Bronchial epithelial cell (primary cell): ENCODE measurements at places on chromosomes 7 and 10.

DNA sequence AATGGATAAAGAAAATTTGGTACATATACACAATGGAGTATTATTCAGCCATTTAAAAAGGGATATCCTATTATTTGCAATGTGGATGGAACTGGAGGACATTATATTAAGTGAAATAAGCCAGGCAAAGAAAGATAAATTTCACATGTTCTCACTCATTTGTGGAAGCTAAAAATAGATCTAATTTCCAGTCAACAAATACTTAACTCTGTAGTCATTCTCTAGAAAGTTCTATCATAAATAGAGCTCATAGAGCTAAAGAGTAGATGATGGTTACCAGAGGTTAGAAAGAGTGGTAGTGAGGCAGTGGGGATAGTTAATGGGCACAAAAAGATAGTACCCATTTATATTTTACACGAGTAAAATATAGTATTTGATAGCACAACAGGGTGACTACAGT is 104.2 kb upstream of the SLC13A1 start:
- no peak for DNase-seq

GRCh38 chr10:121305066-121305465 is 293.2 kb downstream of the FGFR2 start:
- DNase-seq = no peak

- DNase-seq = peak; percentile 57
These were observed 103.9 kb downstream of the WDFY4 start for GRCh38 chr10:48788554-48788953.

DNA sequence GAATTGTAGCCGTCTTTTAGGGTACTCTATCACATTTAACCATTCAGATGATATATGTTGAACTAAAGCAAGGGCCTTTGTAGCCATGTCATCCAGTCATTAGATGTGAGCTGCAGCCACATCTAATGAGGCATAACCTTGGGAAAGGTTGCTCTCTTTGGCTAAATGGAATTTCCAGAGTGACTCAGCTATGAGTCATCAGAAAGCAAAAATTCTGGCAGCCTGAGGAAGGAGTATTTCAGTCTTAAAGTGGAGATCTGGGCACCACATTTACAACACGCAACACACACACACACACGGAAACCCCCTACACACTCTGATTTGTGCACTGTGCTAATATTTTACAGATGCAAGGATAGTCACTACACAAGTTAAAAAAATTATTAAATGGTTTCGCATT is 176.9 kb upstream of the ZWINT start:
- peak; percentile 84 for DNase-seq

DNA sequence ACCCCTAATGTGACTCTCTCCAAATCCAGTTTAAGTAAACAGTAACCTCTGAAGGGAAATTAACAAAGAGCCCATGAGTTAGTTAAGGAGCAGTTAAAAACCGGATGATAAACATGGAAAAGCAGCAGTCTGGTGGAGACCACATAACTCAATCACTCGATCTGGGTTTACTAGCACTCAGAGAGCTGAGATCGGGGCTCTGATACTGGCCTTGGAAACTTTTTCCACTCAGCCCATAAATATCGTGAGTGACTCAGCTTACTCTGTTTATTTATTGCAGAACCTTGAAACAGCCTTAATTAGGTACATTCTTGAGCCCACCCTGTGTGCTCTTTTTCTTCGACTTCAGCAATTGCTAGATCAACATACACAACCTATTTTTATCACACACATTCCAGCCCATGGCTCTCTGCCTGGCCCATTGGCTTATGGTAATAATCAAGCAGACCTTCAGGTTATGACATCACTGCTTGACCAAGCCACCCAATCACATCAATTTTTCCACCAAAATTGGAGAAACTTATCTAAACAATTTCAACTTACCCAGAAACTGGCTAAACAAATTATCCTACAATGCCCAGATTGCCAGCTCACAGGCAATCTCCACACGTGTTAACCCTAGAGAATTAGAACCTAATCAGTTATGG is 82.2 kb upstream of the GPR22 start:
- DNase-seq = no peak

- no peak for DNase-seq
These were observed 639.0 kb downstream of the REEP3 start for GRCh38 chr10:64159910-64160872.

GRCh38 chr10:45000138-45000751 is 478 bp upstream of the ZNF22 start:
- DNase-seq = no peak

DNA sequence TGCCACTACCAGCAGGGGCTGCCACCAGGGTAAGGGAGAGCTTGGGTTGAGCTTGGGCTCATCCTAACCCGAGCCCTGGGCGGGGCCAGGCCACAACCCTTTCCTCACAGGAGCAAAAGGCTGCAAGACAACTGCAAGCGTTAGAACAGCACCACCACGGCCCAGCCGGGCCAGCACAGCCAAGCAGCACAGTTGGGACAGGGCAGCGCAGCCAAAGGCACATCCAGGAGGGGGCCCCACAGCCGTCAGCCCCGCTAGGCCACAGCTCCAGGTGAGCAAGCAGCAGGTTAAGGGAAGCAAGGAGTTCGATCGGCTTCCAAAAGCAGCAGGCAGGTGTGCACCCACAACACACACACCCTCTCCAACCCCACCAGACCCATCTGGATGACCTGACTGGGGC is 7.0 kb upstream of the NDST2 start:
- DNase-seq = no peak

DNA sequence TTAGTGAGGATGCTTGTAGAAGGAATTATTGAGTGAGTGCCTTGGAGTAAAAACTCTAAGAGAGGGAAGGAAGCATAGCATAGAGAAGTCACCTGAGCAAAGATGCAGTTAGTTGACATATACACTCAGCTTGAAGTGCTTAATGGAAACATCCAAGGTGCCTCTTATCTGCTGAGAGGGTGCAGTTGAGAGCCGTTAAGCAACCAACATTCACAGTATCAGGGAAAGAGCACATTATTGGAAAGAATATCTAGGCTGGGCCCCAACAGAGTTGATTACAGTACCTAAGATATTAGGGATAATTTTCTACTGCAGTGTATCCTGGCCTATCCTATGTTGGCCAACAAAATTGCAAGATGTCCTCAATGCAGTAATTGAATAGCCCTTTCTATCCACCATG is 302.0 kb downstream of the ETV1 start:
- DNase-seq = no peak

- peak; percentile 13 for DNase-seq
These were observed 297.5 kb downstream of the HTR7 start for GRCh38 chr10:90560331-90560730.

DNA sequence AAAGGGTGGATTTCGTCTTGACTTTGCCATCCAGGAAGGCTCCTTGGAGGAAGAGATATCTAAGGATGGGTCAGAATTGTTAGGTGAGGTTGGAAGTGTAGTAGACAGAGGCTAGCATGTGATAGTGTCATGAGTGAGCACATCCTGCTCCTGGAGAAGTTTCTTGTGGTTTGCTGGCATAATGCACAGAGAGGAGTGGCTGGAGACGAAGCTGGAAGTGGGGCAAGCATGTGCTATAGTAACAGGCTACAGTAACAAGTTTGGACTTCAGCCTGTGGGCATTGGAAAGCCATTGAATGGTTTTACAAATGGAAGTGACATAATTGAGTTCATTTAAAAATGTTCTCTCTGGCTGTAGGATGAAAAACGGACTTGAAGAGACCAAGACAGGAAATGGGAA is 175.6 kb upstream of the VWC2 start:
- no peak for DNase-seq

DNA sequence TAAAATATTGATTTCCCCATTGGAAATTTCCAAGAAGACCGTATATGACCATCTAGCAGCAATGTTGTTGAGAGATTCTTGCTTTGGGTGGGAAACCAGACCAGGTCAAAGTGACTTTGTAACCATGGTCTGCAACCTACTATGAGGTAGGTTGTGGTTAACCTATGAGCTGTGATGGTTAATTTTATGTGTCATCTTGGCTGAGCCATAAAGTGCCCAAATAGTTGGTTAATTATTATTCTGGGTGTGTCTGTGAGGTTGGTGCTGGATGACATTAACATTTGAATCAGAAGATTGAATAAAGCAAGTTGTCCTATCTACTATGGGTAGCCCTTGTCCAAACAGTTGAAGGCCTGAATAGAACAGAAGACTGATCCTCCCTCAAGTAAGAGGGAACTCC is 18.3 kb upstream of the RALA start:
- DNase-seq = peak; percentile 79

GRCh38 chr10:31958856-31959255 is 30.2 kb upstream of the ARHGAP12 start:
- peak; percentile 39 for DNase-seq

- no peak for DNase-seq
These were observed 19.9 kb downstream of the SPAG6 start for GRCh38 chr10:22365233-22365632.

- no peak for DNase-seq
These were observed 115.0 kb downstream of the FAM107B start for GRCh38 chr10:14659626-14660196.

DNA sequence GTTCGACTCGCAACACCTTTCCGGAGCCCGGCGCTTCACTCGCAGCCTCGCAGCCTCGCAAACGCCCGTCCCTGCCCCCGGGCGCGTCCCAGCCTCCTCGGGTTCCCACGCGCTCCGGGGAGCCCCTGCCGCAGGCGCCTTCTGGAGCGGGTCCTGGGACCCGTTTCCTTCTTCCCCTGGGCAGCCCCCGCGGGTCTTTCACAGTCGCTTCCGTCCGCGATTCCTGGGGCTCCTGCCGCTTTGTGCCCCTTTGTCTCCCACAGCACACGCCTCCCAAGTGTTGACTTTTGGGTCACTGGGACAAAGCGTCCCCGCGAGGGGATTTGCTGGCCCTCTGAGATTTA is 140.7 kb downstream of the DYNC2I1 start:
- DNase-seq = no peak

GRCh38 chr7:48540746-48541145 is 369.5 kb downstream of the ABCA13 start:
- DNase-seq = no peak

- no peak for DNase-seq
These were observed 16.7 kb upstream of the SLC26A4 start for GRCh38 chr7:107643938-107644308.

- peak; percentile 38 for DNase-seq
These were observed 786 bp downstream of the TAF3 start for GRCh38 chr10:7819121-7819460.

DNA sequence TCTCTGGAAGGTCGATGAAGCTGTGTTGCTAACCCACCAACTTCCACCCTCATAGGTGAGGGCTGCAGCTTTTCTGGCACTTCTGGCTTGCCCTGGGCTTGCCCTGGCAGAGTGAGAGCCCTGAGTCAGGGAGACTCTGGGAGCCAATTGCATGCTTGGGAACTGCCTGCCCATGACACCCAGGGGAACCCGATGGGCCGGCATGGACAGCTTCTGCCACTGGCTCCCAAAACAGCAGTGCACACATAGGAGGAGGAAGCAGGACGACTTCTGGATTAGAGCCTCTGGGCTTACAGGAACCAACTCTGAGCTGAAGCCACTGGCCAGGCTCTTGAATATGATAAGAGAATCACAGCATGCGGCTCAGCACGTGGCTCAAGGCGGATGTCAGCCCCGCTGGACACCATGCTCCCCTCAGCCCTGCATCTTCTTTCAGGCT is 135.2 kb upstream of the UNC5B start:
- DNase-seq = peak; percentile 55

GRCh38 chr7:155804897-155805825 is 7.1 kb downstream of the SHH start:
- peak; percentile 38 for DNase-seq

DNA sequence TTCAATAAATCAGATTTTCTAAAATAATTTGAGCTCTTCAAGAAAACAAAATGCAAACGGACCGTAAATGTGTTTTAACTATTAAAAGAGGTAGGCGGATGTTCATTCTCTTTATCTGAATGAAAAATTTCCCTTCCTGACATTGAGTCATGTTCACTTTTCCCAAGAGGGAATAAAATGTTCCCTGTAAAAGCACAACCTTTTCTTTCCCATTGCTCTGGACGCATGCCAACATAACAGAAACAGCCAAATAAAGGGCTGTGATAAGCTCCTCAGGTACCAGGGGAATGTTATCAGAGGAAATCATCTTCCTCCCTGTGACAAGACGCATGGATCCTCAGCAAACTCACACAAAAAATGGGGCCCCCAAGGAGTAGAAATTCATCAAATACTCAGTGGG is 251.8 kb downstream of the MTERF1 start:
- peak; percentile 26 for DNase-seq
